ENCODE measurements at places on chromosomes 6 and 20.

- DNase-seq: no peak
Measured at GRCh38 chr6:29011276-29011734, 6.2 kb upstream of the ZNF311 start.

- no peak for DNase-seq
Measured at GRCh38 chr6:32367644-32368043, 4.1 kb downstream of the TSBP1 start.

GRCh38 chr6:100115407-100116101 is 121.5 kb upstream of the MCHR2 start:
- no peak for DNase-seq

GRCh38 chr6:75283907-75284631 is 523 bp downstream of the TMEM30A start:
- DNase-seq: peak; percentile 34

DNA sequence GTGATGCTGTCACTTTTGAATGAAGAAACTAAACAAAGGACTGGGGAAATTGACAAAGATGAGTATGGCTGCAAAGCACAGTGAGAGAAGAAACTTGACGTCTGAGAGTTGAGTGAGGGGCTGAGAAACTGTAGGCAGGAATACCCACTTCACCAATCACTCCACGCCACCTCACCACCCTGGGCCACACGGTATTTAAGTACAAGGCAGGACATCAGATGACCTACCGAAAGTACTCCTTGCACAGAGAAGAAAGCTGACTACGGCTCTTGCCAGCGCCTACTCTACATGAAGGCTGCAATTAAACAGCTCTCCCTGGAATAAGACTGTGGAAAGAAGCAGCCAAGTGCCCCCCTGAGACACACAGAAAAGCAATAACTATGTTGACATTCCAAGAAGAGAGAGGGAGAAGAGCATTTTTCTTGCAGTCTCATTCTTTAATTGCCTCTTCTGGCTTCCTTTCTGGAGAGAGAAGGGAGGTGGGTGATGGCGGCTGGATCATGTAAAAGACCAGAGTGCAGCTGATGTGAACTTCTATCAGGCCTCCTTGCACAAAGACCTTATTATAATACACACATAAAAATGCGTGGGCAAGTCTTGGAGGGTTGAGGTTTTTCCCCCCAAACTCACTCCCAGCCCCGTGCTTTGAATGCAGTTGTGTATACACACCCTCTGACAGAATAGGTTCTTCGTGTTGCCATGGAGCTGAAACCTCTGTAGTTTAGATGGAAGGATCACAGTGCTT is 44.6 kb downstream of the HIVEP2 start:
- no peak for DNase-seq
